ENCODE measurements at places on chromosomes 13 and 19.
A peak's percentile ranks its signal among the peaks of the same experiment; 100 is the strongest.

GRCh38 chr13:90477216-90477615 is 870.3 kb upstream of the MIR17HG start:
- DNase-seq: no peak

- no peak for DNase-seq
Observed at GRCh38 chr19:19602136-19602712, 16.3 kb downstream of the PBX4 start.

DNA sequence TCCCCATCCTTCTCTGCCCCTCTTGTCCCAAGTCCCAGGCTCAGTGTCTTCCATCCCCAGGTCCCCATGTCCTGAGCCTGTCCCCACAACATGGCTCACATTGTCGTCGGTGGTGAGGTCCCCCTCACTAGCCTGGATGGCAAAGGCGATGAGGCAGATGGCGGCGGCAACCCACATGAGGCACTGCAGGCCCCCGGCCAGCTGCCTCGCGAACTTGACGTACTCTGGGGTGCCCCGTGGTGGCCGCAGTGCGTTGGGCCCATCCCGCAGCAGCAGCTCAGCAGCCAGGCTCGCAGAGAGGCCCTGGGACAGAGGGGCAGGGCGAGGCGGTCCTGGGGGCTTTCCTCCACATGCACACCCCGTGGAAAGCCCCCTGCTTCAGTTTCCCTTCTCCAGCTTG is 1.1 kb downstream of the ATP4A start:
- DNase-seq: no peak

- DNase-seq: no peak
Observed at GRCh38 chr19:8054169-8054568, 1.6 kb downstream of the CCL25 start.

- peak; percentile 70 for DNase-seq
Observed at GRCh38 chr19:13152356-13152973, 2.3 kb downstream of the IER2 start.

GRCh38 chr19:47032171-47032811 is 12.7 kb downstream of the NPAS1 start:
- peak; percentile 42 for DNase-seq

GRCh38 chr13:41864658-41865057 is 96.3 kb downstream of the VWA8 start:
- peak; percentile 58 for DNase-seq

DNA sequence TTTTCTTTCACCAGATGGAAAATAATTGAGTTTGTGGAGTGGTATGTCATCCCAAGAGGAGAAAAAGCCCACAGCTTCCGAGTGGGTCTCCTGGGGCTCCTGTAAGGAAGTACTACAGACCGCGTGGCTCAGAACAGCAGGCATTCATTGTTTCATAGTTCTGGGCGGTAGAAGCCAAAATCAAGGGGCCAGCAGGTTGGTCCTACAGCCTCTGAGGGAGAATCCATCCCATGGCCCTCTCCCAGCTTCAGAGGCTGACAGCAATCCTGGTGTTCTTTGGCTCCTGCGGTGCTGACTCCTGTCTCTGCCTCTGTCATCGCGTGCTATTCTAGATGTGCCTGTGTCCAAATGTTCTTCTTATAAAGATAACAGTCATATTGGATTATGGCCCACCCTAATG is 362.6 kb downstream of the FGF14 start:
- no peak for DNase-seq

DNA sequence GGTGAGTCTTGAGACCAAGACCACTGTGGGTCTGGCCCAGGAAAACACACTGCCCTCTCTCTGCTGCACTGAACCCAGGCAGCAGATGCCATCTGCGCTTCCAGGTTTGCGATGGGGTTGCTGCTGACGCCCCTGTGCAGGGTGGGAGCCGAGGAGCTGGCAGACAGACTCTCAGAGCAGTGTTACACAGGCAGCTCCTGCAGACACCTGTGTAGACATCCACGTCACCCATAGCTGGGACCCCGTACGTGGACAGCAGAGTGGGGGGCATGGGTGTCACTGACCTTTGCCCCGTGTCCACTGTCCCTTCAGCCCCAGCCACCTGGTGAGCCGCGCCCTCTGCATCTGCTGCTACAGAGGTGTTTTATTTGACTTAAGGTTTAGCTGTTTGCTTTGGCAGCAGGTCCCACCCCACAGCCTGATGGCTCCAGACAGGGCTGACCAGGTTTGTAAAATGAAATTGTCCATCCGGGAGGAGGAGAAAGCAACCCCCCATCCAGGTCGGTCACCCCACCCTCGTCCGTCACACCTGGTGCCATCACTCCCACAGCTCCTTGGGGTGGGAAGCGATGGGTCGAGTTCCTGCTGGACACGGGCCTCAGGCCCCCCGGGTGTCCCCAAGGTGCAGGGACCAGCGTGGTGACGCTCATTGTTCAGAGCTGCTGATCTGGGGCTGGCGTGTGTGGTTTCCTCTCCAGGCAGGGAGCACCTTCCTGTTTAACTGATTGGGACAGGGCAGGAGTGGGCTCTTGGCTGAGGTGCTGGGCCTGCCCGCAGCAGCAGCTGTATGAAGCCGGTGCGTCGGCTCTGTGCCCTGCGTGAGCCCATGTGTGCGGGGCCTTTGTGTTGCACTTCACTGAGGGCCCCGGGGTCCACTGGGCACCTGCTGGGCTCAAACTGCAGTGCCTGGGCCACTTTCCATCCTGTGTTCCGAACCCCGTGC is 28.4 kb downstream of the MCF2L start:
- no peak for DNase-seq

DNA sequence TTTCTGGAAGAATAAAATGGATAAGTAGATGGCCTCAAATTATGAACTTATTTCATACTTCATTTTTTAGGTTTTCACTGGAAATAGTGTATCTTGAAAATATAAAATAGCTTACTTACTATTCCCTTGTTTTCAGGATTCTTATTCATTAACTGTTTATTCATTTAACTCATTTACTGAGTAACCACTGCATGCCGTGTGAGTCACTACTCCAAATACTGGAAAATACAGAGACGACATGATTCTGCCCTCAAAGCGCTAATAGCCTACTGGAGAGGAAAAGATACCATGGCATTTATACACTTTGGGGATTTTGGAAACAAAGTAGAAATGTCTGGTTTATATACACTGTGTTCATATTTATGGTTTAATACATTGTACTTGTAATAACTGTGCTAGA is 270.9 kb downstream of the DACH1 start:
- no peak for DNase-seq

- DNase-seq: peak; percentile 60
Observed at GRCh38 chr19:40530091-40530901, 46.4 kb upstream of the SHKBP1 start.

- no peak for DNase-seq
Observed at GRCh38 chr19:11580116-11580515, 2.7 kb upstream of the ACP5 start.

- DNase-seq: no peak
Observed at GRCh38 chr13:26539738-26540292, 17.7 kb upstream of the WASF3 start.

- no peak for DNase-seq
Observed at GRCh38 chr13:113527272-113527958, 36.9 kb upstream of the DCUN1D2 start.

- no peak for DNase-seq
Observed at GRCh38 chr19:2249010-2249866, at the start of gene AMH. AMH (plus strand) TSS chr19:2249323; CDS start chr19:2249333, 10 bp downstream.

DNA sequence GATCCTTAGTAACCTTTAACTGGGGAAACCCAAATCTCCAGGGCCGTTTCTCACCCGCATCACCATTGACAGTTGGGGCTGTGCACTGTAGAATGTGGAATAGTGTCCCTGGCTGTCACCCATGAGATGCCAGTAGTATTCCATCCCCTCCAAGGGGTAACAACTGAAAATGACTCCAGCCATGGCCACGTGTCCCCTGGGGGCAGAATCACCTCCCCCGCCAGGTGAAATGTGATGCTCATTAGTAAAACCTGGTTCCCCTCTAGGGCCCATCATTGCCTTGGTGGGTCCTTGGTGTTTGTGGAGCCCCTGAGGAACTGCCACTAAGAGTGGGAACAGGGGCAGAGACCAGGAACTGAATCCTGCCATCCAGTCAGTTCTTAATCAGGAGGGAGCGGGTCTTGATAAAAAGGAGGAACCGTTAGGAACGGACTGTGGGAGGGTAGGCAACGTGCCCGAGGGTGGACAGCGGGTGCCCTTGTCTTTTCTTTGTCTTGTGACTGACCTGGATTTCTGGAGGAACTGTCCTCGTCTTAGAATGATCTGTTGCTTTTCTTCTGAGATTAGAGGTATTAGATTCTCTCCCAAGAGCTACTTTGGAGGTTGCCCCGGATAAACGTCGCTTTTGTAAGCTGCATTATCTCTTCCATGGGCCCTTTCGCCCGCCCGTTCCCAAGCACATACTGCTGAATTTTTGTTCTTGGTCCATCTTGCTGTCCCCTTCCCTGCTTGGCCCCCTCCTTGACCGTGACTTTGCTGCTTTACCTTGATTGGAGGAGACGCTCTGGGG is 3.5 kb downstream of the MYO9B start:
- no peak for DNase-seq

DNA sequence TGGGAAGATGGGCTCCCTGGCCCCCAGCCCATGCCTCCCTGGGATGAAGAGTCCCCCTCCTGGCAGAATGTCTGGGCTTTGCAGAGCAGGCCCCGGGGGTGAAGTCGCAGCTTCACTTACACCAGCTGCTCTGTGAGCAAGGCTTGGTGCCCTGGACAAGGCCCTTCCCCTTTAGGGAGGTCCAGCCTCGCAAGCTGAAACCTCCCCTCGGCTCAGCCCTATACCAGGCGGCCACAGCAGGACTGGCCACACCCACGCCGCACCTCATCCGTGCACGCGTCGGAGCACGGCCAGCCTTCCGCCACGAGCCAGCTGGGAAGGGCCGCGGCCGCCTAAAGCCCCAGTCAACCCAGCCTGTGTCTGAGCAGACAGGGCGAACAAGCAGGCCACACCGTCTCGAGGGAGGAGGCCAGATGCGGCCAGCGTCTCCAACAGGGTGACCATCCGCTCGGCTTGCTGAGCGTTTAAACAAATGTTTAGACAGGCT is 83.2 kb upstream of the MCF2L start:
- DNase-seq: no peak

DNA sequence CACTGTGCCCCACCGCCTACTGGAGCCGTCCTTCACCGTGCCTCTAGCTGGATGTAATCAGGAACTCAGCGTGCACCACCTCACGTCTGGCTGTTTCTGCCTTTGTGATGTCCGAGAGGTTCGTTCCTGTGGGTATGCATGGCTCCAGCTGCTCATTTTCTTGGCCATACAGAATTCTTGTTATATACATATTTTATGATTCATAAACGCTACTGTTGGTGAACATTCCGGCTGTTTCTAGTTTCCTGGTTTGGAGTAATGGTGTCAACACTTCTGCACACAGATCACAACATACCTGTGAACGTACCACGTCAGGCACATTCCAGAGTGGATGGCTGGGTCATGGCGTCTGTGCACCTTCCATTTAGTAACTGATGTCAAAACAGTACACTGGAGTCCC is 14.6 kb downstream of the DCUN1D2 start:
- DNase-seq: no peak

DNA sequence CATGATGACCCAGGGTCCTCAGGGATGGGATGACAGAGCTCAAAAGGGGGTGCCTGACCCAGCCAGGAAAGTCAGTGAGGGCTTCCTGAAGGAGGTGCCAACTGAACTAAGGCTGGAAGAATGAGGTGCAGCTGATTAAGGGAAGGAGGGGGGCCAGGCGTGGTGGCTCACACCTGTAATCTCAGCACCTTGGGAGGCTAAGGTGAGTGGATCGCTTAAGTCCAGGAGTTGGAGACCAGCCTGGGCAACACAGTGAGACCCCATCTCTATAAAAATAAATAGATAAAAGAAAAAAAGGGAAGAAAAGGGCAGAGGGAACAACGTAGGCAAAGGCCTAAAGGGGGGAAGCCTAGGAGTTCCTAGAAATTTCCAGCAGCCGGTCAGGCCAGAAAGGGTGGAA is 9.1 kb upstream of the LYPD3 start:
- no peak for DNase-seq

DNA sequence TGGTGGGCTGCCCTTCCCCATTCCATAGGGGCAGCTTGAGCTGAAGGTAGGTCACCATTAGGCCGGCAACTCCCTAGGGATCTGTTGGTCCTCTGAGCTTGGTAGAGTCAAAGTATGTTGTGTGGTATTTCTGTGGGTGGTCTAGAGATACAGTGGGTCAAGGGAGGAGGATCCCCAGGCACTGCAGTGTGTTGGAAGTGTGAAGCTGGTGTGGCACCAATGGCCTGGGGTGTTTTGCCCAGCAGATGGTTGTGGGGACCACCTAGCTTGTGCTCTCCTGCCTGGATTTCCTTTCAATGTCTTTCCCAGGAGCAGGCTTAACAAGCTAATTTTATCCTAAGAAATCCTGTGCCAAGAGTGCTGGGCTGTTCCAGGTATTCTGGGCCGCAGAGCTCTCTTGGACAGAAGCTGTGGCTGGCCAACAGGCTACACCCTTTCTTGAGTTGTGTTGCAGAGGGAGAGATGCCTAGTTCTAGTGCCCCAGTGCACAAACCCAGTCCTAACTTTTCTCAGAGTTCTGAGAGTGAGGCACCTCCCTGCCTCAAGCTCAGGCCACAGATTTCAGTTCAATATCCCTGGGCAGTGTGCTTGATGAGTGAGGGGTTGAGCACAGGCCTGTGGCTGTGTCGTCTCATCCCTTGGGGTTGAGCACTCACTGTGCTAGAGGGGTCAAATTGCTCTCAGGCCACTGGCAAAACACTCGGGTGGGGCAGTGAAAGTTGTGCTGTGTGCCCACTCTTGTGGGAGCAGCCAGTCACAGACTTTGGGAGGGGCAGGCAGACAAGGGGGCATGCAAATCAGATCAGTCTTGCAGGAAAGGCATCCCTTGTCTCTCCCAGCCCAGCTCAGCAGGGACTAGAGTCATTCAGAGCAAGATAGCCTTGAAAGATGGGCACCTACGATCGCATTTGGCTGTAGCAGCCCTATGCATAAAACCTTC is 1806.1 kb upstream of the MIR17HG start:
- DNase-seq: no peak

DNA sequence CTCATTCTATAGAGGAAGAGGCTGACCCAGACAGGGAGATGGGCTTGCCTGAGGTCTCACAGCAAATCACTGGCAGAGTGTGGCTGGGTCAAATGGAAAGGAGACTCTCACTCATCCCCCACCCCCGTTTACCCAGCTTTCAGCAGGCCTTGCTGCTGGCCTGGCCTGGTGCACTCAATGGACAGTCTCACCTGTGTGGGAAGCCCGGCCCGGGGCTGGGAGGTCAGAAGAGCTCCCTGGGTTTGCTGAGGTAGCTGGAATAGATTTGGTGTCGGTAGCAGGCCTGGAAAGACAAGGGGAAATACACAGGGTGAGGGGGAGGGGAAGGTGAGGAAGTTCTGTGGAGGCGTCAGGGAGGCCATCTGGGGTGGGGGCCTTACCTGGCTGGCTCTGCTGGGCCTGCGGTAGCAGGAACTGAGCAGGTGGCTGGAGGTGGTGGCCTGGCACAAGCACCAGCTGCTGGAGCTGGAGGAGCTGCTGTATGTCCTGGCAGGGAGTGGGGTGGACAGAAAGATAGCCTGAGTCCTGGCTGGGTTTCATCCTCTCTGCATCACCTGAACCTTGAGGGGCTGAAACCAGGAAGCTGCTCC is 23.5 kb downstream of the ZNF574 start:
- DNase-seq: no peak

- no peak for DNase-seq
Observed at GRCh38 chr13:112821340-112822055, 131.7 kb downstream of the ATP11A start.
